M059J (cell line): ENCODE measurements at places on chromosomes 4 and X.

- DNase-seq: no peak
Measured at GRCh38 chrX:106436691-106437090, 175.1 kb upstream of the RADX start.

DNA sequence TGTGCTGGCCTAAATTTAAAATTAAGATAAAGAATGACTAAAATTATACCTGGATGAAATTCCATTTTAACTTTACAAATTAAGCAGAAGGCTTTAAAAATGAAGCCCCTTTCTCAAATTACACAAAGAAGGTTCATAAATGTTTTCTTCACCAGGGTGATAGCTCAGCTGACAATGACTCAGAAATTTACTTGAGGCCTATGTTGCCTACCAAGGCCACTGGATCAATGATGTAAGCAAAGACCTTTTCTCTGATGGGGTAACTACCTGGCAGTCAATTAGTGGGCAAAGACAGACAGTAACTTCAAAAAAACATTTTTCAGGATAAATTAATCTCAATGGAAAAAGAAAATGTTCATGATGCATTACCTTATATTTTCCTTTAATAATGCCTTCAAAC lies 23.9 kb upstream of the GPR34 start:
- DNase-seq: peak; percentile 9

- no peak for DNase-seq
Measured at GRCh38 chr4:48877827-48878535, 28.6 kb downstream of the OCIAD2 start.

- no peak for DNase-seq
Measured at GRCh38 chr4:52704661-52705060, 45.6 kb upstream of the USP46 start.

GRCh38 chr4:183546376-183546775 lies 41.5 kb downstream of the ING2 start:
- no peak for DNase-seq

DNA sequence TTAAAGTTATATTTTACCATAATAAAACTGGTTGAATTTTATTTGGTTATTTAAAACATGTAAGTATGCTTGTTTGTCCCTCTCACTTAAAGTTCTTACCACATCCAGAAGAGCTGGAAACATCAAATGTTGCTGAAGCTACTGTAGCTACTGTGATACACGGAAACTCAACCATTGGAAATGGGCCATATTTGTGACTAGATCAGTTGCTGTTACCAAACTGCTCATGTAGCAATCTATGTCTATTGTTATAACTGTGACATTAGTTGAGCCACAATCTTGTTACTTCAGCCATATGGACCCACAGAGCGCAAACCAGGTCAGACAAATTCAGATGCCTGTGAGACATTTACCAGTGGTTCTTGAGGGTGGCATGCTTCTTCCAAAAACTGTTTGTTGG lies 41.6 kb downstream of the NDNF start:
- no peak for DNase-seq

- no peak for DNase-seq
Measured at GRCh38 chr4:63211776-63212479, 1197.3 kb downstream of the TECRL start.
